ENCODE measurements at places on chromosomes 1 and 21.

GRCh38 chr1:33195556-33195955 is 13.7 kb upstream of the TRIM62 start:
- DNase-seq, result no peak

- no peak for DNase-seq
These were observed 116.8 kb downstream of the NME7 start for GRCh38 chr1:169250795-169251194.

GRCh38 chr1:8455700-8456307 is 137.9 kb downstream of the SLC45A1 start:
- DNase-seq, result no peak

DNA sequence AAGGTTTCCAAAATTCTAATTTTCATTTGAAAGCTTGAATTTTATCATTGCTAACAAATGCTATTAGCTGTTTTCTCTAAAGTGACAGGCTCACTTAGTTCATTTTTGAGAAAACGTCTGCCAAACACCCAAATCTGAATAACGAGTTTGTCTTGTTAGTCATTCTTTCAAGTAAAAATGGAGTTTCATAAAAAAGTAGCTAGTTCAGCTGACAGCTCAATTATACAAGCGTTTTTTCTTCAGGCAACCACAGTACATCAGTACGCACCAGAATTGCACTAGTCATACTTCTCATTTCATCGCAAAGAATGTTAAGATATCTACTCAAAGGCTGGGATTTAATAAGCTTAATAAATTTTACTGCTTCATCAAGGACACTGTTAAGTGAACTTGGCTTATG is 72.3 kb upstream of the SLFNL1 start:
- DNase-seq, result no peak

GRCh38 chr1:172041742-172042141 is 200.4 kb downstream of the DNM3 start:
- DNase-seq, result no peak

GRCh38 chr1:175963740-175964139 is 220.3 kb upstream of the TNR start:
- DNase-seq, result no peak

GRCh38 chr1:153345187-153346076 is 3.2 kb downstream of the PGLYRP4 start:
- no peak for DNase-seq

GRCh38 chr1:196660272-196660671 is 8.4 kb downstream of the CFH start:
- DNase-seq, result no peak

DNA sequence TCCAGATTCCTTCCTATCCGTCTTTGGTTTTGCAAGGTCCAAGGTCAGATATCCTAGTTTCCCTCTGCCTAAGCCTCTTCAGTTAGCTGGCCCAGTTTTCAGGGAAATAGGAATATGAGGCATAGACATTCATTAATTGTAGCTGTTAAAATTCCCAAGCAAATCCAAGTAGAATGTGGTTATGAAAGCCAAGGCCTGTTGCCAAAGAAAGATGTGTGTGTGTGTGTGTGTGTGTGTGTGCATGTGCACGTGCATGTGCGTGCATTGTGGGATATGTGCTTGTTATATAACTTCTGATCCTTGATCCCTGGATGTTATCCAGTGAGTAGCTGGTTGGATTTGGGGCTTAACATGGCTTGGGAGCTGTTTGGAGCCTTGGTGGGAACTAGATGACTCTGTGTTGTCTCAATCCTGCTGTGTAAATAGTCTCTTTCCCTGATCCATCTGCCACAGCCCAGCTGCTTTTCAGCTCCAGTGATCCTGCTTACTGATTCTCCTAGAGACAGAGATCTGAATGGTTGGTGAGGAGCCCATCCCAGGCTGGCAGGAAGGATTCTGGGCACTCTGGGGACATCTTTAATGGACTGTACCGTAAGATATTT is 70.6 kb upstream of the GCLM start:
- DNase-seq, result no peak

DNA sequence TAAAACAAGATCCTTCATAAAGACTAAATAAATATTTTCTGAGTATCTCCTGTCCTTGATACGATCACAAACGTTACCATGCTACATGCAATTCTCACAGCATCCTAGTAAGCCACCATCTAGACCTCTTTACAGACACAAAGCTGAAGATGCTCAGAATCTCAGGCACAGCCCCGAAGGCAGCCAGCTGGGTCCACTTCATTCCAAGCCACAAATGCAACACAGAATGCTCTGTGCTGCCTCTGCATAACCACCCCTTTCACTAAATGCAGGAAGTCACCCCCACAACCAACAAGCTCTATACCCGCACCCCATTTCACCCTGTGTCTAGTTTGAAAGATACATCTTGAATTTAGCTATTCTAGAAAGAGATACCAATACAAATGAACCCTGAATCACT is 12.9 kb downstream of the RCAN1 start:
- DNase-seq, result no peak

DNA sequence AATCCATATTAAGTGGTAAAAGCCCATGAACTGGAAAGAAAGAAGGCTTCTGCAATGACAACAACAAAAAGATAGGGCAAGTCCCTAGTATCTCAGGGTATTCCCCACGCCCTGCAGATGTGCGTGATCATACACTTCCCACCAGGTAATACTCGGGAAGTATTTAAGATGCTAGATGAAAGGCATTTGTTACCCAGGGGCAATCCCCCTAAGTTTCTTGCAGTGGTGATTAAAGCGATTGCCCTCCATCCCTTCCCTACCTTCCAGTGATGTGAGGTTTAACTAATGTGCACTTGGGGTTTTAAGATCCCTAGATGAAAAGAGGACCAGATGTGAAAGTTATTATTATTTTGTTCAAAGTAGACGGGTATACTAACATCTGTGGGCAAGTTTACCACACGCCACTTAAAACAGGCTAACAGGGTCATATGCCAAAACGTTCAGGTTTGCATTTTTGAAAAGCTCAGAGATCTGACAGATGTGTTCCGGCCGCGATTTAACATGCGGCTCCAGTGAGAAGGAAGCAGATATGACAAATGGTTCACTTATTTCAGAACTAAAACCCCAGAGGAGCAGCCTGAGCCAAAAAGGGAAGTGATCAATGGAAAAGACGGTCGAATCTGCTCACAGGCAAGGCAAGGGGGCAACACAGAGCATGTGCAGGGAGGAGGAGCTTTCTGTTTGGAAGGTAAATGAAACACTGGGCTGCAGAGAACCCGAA is 17.4 kb downstream of the TIAM1 start:
- DNase-seq, result no peak
